ENCODE measurements at places on chromosomes 3 and 15.

DNA sequence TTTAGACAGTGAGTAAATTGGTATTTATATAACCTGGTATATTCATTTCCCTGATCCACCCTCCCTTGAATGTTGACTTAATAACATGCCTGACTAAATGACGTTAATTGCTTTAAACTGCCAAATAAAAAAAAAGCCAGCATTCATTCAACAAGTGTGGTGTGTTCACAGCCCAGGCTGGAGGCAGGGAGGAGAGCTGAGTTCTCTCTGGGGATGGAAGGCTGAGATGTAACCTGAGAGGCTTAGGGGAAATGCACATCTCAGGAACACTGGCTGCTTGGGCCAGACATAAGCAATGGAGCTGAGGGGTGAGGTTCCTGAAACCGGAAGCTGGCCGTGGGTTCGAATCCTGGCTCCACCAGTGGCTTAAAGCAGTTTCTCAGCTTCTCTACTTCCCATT is 17.3 kb downstream of the CACNA2D3 start:
- DNase-seq = no peak

GRCh38 chr3:9279966-9280365 is 30.5 kb upstream of the SRGAP3 start:
- DNase-seq = peak; percentile 46

DNA sequence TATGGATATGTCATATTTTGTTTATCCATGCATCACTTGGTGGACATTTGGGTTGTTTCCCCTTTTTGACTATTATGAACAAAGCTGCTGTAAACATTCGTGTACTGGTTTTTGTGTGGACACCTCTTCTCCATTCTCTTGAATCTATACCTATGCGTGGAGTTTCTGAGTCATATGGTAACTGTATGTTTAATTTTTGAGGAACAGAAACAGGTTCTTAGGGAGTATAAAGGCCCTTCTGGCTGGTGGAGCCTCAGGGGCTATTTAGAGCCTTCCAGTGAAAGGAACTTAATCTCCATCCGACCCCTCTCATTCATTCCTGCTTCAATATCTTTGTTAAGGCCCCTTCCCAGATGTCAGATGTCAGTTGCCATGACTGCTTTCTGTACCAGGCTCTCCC is 14.1 kb upstream of the CTXND1 start:
- no peak for DNase-seq

- no peak for DNase-seq
Observed at GRCh38 chr15:37824717-37825382, 109.6 kb upstream of the TMCO5A start.

- DNase-seq = peak; percentile 19
Observed at GRCh38 chr3:42658091-42658770, 4.7 kb downstream of the ZBTB47 start.

DNA sequence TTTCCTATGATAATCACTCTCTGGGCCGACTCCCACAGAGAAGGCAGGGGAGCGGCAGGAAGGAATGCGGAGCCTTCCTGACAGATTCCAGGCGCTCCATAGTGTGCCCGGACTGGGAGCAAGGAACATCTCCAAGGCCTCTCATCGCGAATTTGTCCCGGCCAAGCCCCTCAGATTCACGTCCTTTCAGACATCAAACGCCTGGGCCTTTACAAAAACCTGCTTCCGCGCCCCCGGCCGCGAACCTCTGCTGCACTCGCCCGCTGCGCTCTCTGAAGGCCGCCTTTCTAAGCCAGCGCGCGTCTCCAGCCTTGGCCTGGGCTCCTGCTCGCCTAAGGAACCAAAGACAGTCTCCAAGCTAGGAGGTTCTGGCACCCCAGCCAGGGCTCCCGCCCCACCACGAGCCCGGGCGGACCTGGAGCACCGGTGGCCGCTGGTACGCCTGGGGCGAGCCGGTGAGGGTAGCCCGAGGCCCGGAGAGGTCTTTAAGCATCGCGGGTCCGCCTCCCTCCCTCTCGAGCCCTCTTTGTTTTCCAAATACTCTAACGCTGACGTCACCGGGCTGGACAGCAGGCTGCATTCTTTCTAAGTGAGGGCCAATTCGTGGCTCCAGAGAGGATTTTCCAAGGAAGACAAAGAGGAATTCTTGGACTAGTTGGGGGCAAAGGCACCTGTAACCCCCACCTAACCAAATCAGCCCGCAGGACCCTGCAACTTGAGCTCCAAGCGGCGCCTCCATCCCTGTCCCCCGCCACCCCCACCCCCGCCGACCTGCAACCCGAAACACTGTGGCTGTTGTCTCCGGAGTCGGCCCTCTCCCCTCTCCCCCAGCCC is 759 bp downstream of the AMOTL2 start:
- peak; percentile 82 for DNase-seq

DNA sequence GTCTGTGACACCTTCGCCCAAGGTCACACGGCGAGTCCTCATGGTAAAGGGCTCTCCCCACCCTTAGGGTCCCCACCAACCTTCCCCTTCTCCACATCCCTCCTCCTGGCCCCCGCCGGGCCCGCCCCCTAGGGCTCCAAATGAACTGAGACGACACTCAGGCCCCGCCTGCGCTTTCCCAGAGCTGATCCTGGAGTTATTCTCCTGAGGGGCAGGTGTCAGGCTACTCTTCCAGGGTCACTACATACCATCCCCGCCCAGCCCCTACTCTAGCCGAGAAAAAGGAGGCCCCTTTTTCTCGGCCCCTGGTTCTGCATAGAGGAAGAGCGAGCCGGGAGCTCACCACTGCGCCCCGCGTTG is 292 bp downstream of the USP4 start:
- DNase-seq = no peak

- no peak for DNase-seq
Observed at GRCh38 chr15:91625506-91625905, 228.0 kb upstream of the SLCO3A1 start.

DNA sequence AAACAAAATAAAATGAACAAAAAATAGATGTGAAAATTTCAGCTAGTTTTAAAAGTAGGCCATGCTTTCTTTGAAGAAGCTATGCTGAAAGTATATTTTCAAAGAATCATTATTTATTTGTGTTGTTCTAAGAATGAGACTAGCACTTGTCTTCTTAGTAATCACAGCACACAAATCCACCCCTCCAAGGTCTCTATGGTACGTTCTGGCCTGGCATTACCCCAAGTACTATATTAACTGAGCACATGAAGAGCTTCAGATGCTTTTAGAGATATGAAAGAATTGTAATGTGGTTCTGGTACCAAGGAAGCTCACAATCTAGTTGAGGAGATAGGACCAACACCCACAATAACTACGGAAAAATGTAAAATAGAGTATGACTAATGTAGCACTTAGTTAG is 416.5 kb downstream of the PLCL2 start:
- no peak for DNase-seq

DNA sequence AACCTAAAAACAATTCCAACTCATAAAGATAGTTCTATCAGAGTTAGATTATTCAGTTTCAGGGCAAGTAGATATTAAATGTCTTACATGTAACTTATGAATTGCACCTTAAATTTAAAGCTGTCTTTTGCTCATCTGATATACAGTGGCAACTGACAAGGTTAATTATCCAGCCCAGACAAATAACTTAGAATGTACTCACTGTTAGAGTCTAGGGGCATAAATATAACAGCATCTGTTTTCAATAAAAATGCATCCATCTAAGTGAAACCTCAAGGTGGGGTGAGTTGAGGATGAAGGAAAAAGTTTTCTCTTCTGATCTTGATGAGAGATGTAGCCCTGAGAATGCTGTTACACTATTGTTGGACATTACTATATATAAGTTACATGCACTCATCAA is 112.6 kb downstream of the FBN1 start:
- DNase-seq = no peak

- no peak for DNase-seq
Observed at GRCh38 chr3:194098081-194098842, 37.7 kb upstream of the HES1 start.

DNA sequence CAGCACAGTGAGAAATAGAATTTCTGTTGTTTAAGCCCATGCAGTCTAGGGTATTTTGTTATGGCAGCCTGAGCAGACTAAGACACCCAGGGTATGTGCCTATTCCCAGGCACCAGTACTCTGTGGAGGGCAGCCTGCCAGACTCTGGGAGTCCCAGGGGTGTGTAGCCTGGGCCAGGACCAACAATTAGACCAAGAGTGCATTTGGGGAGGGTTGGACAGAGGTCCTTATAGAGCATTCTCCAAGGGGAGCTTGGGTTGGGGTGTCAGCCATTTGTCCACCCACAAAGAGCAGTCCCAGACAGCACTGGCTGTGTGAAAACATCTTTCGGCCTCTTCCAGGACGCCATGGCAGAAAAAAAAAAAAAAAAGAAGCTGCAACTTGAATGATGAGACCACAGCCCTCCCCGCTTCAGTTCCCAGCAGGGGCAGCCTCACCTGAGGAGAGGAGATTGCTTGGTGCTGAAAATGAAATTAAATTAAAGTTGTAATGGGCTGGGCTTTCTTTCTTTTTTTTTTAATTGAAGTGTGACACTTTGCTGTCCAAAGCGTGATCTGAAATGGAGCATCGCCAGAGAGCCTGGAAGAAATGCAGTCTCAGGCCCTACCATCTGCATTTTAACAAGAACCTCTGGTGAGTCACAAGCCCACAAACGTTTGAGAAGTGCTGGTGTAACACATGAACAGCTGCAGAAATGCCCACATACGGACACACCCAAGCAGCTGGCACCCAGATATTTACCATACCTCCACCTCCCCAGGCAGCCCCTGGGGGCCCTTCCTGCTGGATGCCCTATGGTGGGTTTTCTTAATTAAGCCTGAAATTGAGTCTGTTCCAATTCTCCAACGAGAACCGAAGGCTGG is 21.3 kb upstream of the CAV3 start:
- no peak for DNase-seq

DNA sequence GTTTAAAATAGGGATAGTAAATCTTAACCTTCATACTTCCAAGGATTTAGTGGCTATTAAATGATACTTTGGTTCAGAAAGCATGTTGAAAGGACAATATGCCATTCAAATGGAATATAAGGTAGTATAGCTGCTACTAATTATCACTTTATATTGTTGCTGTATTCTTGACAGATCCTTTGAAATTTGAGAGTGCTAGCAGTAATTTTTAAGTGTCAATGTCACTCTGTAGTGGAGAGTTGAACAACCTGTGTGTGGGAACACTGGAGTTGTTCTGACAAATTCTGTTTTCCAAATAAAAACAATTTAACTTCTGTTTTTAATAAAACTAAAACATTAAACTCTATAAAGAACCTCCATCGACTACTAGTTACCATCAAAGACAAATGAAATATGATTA is 565.7 kb downstream of the FGF12 start:
- DNase-seq = no peak

DNA sequence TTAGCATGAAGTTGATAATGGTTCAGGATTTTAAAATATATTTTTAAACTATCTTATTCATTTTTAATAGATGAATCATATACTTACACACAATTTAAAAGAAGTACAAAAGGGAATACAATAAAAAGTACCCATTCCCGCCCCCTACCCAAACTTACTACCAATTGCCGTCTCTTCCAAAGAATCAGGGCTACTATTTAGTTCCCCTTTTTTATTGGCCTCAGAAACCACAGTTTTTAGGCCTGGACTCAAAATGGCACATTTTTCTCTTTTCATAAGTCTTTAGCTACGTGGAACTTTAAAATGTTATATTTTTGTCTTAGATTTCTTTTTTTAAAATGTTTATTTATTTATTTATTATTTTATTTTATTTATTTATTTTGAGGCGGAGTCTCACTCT is 18.0 kb downstream of the LRRK1 start:
- DNase-seq = no peak

GRCh38 chr3:87398168-87398801 is 121.9 kb upstream of the POU1F1 start:
- DNase-seq = no peak

DNA sequence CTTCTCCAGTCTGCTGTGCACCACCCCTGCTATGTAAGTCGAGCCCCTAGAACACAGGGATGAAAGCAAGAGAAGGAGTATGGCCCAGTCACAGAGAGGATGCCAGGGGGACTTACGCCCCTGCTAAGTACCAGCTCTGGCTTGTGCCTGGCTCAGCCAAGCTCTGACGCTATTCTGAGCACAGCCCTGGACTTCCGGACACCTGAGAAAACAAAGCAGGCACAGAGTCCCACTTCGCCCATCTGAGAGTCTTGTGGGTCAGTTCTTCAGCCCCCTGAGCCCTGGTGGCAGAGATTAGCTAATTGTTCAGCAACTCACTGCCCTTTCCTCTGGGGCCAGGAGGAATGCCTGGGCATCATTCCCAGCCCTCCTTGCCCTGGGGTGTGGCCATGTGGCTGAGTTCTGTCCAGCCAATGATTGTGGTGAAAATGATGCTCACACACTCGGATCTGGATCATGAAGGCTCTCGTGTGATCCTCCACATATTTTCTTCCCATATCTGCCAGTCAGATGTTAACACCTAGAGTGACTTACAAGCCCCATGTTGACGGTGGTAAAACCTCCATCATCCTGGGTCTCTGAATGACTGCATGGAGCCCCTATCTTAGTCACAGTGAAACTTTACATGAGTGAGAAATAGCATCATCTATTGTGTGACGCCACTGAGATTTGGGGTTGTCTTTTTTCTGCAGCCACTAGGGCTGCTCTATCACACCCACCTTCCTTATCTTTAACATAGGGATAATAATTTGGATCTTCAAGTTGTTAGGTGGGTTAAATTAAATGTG is 105.7 kb downstream of the TPRA1 start:
- DNase-seq = no peak

DNA sequence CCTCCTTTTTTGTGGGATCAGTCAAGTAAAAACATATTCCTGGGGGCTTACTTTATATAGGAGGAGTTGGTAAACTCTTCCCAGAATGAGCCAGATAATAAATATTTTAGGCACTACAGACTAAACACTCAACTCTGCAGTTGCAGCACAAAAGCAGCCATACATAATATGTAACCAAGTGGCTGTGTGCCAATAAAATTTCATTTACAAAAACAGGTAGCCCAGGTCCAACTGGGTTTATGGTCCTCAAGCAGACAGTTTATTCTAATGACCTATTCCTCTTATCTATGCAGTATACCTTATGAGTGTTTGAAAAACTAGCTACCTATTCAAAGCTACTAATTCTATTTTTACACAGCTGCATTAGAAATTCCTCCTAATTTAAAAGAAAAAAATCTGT is 61.8 kb downstream of the FAIM start:
- no peak for DNase-seq

DNA sequence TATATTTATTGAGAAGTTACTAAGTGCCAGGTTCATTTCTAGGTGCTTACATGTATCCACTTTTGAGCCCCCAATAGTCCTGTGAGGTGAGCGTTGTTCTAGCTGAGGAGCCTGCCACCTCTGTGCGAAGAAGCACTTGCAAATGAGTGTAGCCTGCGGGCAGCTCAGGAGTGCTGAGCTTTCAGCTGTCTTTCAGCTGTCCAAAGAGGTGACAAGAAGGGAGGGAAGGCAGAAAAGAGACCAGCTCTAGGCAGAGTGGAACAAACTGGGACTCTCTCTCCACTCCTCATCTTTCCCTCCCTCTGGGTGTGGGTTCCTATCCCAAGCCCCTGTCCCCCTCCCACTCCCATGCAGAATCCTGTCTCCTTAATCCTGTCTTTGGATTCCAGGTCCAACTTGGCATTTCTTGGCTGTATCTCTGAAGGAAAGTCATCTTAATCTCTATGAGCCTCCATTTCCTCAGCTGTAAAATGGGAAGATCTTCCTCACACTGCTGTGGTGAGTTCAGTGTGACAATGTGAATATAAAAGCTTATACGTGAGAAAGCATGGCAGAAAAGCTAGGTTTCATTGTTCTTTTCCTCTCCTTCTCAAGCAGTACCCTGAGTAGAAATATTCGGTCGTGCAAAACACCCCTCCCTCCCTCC is 6.7 kb upstream of the SRP14 start:
- DNase-seq = no peak
